Activated CD8-positive, alpha-beta T cell treated with anti-CD3 and anti-CD28 coated beads, Interleukin-2, amount 10 ng/mL, durations not matched to agents 7 days and 5 days (primary cell): ENCODE measurements at places on chromosomes 11 and 22.

DNA sequence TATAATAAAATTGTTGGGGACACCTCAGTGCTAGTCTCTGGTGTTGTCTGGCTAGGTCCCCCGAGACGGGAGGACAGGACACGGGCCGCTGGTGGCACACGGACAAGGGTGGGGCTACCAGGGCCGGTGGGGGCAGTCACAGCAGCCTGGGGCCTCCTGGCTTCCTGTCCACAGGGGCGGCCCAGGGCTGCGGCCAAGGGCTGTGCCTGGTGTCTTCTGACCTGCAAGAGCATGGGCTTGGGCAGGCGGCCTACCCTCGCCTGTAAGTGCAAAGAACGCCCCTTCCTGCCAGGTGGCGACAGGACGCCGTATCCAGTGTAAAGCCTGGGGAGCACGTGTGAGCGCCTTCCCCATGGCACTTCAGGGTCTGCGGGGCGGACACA, 3.6 kb downstream of the LRFN4 start:
- DNase-seq: no peak

DNA sequence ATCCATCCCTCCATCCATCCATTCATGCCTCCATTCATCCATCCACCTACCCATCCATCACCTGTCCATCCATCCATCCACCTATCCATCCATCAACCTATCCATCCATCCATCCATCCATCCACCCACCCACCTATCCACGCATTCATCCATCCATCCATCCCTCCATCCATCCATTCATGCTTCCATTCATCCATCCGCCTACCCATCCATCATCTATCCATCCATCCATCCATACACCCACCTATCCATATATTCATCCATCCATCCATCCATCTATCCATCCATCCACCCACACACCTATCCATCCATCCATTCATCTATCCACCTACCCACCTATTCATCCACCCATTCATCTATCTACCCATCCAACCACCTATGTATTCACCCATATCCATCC, 13.8 kb downstream of the PARVG start:
- no peak for DNase-seq

DNA sequence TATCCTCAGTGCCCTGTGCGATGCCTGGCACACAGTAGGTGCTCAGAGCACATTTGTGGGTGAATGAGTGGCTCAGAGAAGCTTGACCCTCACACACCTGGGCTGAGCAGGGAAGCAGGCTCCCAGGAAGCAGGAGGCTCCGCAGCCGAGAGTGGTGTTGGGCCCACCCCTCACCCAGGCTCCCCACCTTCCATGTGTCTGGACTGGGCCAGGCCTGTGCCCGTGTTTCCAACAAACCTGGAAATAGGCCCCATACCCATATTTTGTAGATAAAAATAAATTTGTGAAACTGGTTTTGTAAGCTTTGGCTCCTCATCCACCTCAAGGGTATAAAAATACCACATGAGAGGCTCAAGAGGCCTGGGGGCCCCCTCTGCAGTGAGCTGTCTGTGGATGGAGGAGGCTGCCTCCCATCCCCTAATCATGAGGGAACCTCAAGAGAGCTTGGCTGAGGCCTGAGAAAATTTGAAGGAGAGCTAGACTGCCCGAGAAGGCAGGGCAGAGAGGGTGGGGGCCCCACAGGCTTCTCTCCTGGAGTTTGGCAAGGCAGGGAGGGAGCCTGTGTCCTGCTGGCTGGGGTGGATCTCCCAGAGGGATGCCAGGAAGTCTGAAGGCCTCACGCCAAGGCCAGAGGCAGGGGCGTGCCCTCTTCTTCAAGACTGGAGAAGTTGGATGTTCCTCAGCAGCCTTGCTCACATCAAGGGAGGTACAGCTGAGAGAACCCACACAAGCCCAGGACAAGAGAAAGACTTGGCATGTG, 147.0 kb upstream of the NECTIN1 start:
- DNase-seq: no peak

GRCh38 chr22:26354707-26355106, 74.4 kb upstream of the ASPHD2 start:
- no peak for DNase-seq

GRCh38 chr11:70641369-70641768, 243.0 kb downstream of the CTTN start:
- no peak for DNase-seq

DNA sequence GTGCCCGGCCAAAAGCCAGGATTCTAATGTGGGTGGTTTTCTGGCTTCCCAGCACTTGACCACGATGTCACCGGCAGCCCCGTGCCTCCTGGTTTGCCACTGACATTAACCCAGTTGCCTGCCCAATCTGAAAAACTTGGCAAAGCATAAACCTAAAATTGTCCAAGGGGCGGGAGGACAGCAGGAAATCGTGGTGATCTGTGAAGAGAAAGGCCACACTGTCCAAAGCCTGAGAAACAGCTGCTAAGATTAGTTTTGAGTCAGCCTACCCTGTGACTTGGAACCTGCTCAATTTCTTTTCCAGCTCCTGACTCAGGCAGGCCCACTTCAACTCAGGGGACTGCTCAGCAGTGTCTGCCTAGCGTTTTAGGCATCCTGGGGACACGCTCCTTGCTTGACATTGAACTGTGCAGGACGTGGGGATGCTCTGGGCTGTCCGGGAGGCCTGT, 8.2 kb upstream of the F2 start:
- no peak for DNase-seq

GRCh38 chr11:119115484-119116234, 5.7 kb upstream of the HINFP start:
- DNase-seq: peak; percentile 59

GRCh38 chr11:101346591-101346990, 217.0 kb upstream of the PGR start:
- DNase-seq: no peak

DNA sequence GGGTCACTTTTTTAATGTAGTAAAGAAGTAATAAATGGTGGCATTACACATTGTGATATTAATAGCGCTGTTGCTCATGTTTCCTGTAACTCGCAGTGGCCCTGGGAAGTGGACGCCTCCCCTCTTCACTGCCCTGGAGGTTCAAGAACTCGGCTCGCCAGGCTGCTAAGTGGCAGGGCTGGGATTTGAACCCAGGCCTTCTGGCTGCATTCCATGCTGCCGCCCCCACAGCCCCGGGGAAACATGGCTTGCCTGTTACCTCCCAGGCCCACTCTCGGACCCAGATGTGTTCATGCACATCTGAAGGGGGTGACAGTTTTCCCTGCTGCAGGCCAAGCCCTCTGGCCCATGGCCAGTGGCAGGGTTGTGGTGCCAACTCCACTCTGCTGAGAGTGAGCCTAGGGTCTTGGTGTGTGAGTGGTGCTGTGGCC, 25.0 kb upstream of the MGAT3 start:
- no peak for DNase-seq

DNA sequence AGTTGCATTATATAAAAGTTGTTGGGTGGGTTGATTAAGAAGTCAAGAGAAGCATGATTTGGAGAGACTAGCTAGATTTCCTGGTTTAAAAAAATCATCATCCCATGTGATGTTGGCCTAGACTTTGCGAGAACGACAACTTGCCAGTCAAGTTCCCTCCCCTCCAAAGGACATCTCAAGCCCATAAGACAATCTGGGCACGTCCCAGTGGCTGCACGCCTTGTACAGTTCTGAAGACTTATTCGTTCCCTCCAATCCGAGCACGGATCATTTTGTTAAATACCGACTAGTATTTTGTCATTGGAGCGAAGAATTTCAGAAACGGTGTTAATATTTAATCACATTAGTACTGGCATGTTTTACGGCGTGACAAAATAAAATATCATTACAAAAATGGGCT, 8.0 kb downstream of the MN1 start:
- DNase-seq: no peak

DNA sequence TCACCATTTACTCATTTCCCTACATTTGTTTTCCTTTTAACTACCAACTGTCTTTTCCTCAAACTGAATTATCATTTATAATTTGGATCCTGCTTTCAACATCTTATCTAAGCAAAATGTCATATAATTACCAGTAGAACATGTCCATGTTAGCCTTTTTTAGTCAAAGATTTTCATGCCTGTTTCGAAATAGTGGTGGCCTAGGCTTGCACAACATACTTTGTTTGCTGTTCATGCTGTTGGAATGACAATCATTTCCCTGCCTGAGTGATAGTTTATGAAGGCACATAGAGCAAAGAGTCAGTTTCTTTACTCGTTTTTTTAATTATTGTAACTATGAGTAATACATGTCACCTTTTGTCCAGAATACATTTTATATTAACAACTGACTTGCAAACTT, 144.3 kb upstream of the ANO3 start:
- DNase-seq: no peak
